ENCODE measurements at places on chromosomes 3 and 15.

- DNase-seq, result no peak
These were observed 66.4 kb downstream of the RFTN1 start for GRCh38 chr3:16447135-16447534.

- no peak for DNase-seq
These were observed 651.7 kb upstream of the GBE1 start for GRCh38 chr3:82413171-82413570.

DNA sequence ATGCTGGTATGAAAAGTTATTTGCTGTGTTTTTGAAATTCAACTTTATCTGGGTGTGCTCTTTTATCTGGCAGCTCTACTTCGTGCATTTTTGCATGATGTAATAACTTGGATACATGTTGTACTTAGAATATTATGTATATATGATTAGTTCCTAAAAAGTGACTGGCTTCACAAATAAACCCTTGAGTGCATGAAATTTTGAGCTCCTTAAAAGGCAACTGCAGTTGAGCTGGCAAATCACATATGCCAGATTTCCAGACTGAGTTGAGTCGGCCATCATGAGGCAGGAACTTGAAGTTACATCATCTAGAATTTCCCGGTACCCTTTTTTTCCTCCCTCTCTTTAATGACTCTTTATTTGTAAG, 162.5 kb downstream of the FNDC3B start:
- DNase-seq, result no peak

GRCh38 chr3:24829011-24829581, 334.4 kb upstream of the THRB start:
- DNase-seq, result no peak

DNA sequence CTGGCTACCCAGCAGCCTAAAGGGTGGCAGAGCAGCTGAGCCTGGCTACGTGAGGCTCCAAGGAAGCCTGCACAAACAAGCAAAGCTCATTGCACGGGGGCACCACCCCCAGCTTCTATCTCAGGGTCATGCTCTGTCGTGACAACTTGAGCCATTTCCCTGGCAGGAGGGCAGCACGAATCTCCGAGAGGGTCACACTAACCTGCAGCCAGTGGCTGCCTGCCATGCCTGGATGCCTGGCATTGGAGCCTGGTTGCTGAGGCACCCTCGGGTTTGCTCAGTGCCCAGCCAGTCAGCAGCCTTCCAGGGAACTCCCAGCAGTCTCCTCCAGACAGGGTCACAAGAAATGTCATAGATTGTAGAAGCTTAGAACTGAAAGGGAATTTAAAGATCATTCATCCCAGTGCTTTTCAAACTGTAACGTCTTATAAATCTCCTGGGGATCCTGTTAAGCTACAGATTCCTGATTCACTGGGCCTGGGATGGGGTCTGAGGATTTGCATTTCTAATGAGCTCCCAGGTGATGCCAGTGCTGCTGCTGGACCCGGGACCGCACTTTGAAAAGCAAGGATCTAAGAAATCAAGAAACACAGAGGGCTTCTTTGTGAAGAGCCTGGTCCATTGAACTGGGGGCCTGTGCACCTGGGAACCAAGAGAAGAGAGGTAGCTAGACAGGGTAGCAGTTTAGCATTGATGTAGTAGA, 48.4 kb downstream of the TMEM266 start:
- DNase-seq, result no peak
